ENCODE measurements at places on chromosomes 4 and X. TPM values are rescaled to one million over a fixed set of nuclear protein-coding genes. Genes with fewer than 3 reads are reported as not detected.

The CBLL2 gene
- not detected for total RNA-seq

DNA sequence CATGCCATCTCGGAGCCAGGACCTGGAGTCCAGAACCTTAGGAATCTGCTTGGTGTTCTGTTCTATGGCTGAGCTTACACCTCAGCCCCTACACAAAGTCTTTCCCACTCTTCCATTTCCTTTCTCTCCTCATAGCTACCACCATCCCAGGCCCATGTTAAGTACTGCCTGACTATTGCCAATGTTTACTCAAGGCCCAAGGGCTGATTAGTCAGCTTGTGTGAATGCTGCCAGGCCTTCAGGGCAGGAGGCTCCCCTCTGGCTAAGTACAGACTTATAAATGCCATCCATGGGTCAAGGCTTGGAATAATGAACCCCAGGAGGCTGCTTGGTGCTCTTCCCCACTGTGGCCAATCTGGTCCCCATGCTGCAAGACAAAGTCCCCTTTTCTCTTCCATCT is 411.6 kb upstream of the MAGEB18 start:
- DNase-seq = no peak

The COL4A6 gene
- total RNA-seq = not detected

GRCh38 chr4:98627531-98628257 is 30.7 kb downstream of the TSPAN5 start:
- no peak for DNase-seq

GRCh38 chr4:171896426-171896825 is 83.2 kb downstream of the GALNTL6 start:
- no peak for DNase-seq

DNA sequence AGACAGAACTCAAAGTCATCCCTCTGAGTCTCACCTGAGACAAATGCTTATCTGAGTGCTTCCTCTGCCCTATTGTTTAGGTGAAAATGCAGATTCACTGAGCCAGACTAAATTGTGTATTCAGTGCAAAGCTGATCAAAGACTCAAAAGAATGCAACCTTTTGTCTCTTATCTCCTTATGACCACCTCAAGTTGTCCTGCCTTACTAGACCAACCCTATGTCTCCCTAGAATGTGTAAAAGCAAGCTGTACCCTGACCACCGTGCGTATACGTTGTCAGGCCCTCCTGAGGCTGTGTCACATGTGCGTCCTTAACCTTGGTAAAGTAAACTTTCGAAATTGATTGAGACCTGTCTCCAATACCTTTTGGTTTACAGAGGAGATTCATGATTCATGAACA is 63.6 kb upstream of the SH3RF1 start:
- no peak for DNase-seq

The PPP4R3C gene
- not detected for total RNA-seq

DNA sequence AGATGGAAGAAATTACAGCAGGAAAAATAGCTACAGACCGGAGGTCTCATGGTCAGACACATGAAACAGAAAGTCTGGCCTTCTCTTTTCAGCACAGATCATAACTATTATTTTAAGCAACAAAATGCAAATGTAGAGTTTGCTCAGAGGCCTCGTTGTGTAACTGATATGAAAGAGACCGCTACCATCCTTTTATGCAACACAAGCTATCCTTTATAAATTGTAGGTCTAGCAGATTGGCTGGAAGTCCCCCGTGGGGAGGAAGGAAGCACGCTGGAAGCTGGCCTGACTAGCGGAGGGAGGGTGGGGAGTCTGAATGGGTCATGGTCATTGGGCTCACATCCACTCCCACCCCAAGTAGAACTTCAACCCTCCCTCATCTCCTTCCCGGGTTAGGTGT is 27.7 kb downstream of the DMP1 start:
- no peak for DNase-seq

- no peak for DNase-seq
These were observed 104.1 kb downstream of the ASB9 start for GRCh38 chrX:15165832-15166231.

- no peak for DNase-seq
These were observed 352.7 kb downstream of the NKX6-1 start for GRCh38 chr4:84146300-84146959.

- DNase-seq = no peak
These were observed 164.6 kb downstream of the PRKX start for GRCh38 chrX:3548765-3549391.

The F11 gene
- not detected for total RNA-seq

The XG gene
- total RNA-seq = not detected

The GLRA2 gene
- total RNA-seq = not detected

Data from activated CD4-positive, alpha-beta T cell treated with anti-CD3 and anti-CD28 coated beads, Interleukin-2, amount 10 ng/mL, durations not matched to agents 24 days and 14 days (primary cell).